Activated T-helper 1 cell treated with anti-CD3 and anti-CD28 coated beads, Interleukin-12 subunit alpha, Interleukin-12 subunit beta, Interleukin-2, Interleukin-4 antibody, amounts not matched to agents 30 ng/mL and 10 ng/mL and 1 ng/mL, durations not matched to agents 14 hours and 24 hours and 36 hours (primary cell): ENCODE measurements at places on chromosomes 1 and 21. TPM values are rescaled to one million over a fixed set of nuclear protein-coding genes. Genes with fewer than 3 reads are reported as not detected.

DNA sequence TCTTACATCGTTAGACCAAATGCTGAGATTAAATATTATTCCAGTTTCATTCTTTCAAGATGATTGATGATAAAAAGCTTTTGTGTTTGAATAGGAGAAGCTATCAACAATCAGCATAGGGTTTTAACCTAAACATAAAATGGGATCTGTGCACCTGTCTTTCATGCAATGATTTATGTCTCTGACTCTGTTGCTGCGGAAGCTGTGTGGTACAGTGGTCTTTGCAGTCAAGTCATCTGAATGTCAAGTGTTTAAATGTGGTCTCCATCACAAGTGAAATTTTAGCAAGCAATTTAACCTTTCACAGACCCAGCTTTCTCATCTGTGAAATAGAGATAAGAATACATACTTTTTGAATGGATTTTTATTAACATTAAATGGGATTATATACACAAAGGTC, 107.2 kb downstream of the PLPPR5 start:
- no peaks in the 10 kb centered on the region for H3K36me3 ChIP-seq
- no peaks in the 10 kb centered on the region for H3K4me1 ChIP-seq
- no peak overlapping the region for H3K4me3 ChIP-seq
- no peaks in the 10 kb centered on the region for H3K27me3 ChIP-seq

DNA sequence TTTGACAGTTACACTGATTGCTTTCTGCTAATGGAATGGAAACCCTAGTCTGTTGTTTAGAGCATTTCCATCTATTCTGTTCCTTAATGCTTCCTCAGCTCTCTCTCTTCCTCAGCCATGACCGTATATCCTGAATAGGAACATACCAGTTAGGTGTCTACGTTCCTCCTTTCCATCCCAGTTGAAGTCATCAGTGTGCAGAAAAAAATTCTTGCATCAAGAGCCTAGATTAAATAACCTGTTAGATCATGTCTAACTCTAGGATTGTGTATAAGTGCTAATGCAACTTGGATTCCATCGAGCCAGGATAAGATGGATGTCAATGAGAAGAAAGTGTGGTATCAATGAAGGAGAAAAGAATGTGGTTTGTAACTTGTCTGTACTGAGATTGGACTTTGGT, 18.7 kb downstream of the UBAP2L start:
- DNase-seq = no peak
- peaks cover 34% of the 10 kb centered on the region for H3K4me1 ChIP-seq
- no peaks in the 10 kb centered on the region for H3K27me3 ChIP-seq
- peaks cover 77% of the 10 kb centered on the region for H3K36me3 ChIP-seq

ZNF697 gene
- 2.9 and 3.0 TPM in 2 replicates for total RNA-seq

DNA sequence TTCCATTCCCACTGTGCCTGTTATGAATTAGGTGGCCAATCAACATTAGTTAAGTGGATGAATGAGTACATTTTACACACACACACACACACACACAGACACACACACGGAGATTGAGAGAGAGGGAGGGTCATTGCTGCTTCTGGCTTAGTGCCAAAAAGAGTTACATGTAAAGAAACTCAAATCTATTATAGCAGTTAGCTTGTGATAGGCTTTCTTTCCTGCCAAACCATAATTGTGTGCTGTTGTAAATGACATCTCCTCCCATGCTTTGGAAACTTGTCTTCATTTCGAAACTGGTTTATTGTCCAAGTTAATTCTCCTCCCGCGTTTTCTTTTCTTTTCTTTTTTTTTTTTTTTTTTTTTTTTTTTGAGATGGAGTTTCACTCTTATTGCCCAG, 1.4 kb upstream of the MT1HL1 start:
- peaks cover 1% of the 10 kb centered on the region for H3K27me3 ChIP-seq
- H3K4me1 ChIP-seq = no peaks in the 10 kb centered on the region
- no peak overlapping the region for H3K27ac ChIP-seq

DNA sequence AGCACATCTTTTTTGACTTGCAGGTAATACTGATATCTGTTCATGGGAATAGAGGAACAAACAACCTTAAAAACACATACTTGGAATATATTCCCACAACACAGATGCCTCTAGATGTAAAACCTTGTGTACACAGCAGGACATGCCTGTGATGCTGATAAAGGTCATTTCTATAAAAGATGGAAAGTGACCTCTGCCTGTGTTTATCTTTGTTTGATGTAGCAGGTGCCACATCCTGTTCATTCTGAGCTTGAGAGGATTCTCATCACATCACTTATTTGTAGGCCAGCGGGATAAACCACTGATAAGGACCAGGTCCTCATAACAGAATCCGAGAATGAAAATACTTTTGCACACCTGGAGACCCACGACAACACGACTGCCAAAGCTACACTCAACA, 133.7 kb downstream of the SMYD2 start:
- peaks cover 10% of the 10 kb centered on the region for H3K36me3 ChIP-seq

DNA sequence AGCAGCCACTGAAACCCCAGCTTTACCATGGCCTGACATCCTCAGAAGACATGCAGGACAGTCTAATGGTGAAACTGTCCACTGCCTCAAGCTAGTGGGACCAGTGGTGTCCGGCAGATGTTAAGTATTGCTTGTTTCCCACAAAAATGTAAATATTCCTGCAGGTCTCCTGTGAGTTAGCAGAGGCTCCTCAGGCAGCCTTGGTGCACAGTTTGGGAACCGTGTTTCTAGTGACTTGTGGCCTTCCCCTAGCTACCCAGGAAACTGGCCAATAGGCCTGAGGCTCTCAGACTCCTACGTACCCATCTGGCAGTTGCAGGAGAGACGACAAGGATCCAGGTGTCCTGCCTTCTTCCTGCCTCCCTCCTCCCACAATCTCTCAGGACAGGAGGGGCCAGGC, 142.4 kb downstream of the CAMTA1 start:
- DNase-seq = no peak
- H3K36me3 ChIP-seq = no peaks in the 10 kb centered on the region
- H3K27ac ChIP-seq = no peak overlapping the region

IL23R gene
- total RNA-seq = 13.3 and 14.1 TPM in 2 replicates

DNA sequence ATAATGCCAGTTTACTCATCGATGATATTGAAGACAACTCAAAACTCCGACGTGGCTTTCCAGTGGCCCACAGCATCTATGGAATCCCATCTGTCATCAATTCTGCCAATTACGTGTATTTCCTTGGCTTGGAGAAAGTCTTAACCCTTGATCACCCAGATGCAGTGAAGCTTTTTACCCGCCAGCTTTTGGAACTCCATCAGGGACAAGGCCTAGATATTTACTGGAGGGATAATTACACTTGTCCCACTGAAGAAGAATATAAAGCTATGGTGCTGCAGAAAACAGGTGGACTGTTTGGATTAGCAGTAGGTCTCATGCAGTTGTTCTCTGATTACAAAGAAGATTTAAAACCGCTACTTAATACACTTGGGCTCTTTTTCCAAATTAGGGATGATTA, 13.7 kb downstream of the GGPS1 start:
- peaks cover 23% of the 10 kb centered on the region for H3K36me3 ChIP-seq
- H3K4me3 ChIP-seq = no peak overlapping the region
- no peak for DNase-seq
- H3K4me1 ChIP-seq = peaks cover 3% of the 10 kb centered on the region
